IMR-90 (cell line): ENCODE measurements at places on chromosomes 5 and 9. TPM values are rescaled to one million over a fixed set of nuclear protein-coding genes. Genes with fewer than 3 reads are reported as not detected.

The CYLC2 gene
- not detected in 2 replicates for total RNA-seq

The ZCCHC10 gene
- 4.1 and 7.2 TPM in 2 replicates for total RNA-seq

The CRHBP gene
- 0.28 TPM in 1 of 2 replicates, not detected in the other for total RNA-seq

The CDKN2B gene
- 3.6 and 5.6 TPM in 2 replicates for total RNA-seq

- DNase-seq: no peak
Observed at GRCh38 chr5:13992795-13993194, 48.3 kb upstream of the DNAH5 start.

GRCh38 chr5:79697222-79698170 is 7.9 kb downstream of the CMYA5 start:
- DNase-seq: peak; percentile 65

GRCh38 chr5:75509956-75510355 is 1.5 kb downstream of the CERT1 start:
- peak; percentile 60 for DNase-seq

GRCh38 chr9:78443946-78444345 is 147.0 kb downstream of the PSAT1 start:
- no peak for DNase-seq

- DNase-seq: peak; percentile 34
Observed at GRCh38 chr5:41517909-41518308, 7.5 kb upstream of the PLCXD3 start.

The LRRC70 gene
- 0.36 and 0.83 TPM in 2 replicates for total RNA-seq

The IFNB1 gene
- total RNA-seq: not detected in 2 replicates

The TAF7 gene
- total RNA-seq: 51.8 and 100 TPM in 2 replicates

DNA sequence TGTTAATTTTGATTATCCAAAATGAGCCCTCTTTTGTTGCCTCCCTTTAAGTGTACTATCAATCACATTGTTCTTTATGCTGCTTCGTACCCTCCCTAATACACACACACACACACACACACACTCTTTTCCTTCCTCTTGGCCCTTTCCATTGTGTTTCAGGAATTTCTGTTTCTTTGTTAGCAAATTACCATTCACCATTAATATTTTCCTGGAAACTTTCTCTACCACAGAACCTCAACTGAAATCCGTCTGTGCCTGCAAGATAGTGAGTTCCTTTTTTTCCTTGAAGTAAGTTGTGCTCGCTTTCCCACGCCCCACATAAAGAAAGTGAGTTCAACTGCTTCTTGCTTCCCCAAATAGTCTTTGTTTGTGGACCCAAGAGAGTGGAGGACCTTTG is 61.8 kb downstream of the SMIM15 start:
- no peak for DNase-seq

DNA sequence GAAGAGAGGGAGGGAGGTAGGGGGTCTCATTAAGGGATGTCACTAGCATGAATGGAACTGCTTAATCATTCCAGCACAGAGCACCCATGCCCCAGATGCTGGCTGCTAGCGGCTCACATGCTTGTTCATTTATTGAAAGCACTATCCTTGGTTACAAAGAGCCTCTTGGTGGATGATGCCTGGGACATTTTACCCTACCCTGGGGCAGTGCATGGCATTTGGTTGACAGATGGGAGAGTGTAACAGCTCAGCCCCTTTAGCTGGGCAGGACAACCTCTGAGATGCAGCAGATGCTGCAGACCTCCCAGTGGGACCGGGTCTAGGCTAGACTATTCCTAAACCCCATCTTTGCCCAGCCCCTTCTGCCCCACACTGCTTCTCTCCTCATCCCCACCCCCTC is 46.9 kb upstream of the TCERG1 start:
- no peak for DNase-seq

The PCDHA9 gene
- total RNA-seq: under 0.01 TPM in 2 replicates

The IL3 gene
- total RNA-seq: not detected in 2 replicates

DNA sequence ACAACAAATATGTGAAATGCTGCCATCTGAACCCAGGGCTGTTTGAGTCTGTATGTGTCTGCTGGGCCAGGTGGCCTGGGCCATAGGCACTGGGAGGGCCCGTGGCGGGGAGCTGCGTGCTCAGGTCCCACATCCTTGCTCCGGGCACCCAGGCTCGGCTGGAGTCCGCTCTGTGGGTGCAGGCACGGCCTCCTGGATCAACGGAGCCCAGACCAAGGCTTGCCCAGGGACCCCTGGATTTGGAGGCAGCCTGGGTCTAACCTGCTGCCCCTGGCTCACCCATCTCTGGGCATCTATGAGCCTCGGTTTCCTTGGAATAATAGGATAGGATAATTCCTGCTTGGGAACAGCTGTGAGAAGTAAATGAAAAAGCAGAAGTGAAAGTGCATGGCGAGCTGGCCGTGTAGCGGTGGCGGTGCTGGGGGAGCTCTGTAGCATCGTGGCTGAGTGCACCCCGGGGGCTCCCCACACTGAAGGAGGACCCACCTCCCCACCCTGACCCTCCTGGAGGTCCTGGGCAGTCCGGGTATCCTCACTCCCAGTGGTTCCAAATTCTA is 1.2 kb downstream of the CDHR2 start:
- no peak for DNase-seq

GRCh38 chr5:40365342-40366330 is 314.1 kb upstream of the PTGER4 start:
- peak; percentile 6 for DNase-seq

The PKD2L2 gene
- total RNA-seq: not detected in 2 replicates

DNA sequence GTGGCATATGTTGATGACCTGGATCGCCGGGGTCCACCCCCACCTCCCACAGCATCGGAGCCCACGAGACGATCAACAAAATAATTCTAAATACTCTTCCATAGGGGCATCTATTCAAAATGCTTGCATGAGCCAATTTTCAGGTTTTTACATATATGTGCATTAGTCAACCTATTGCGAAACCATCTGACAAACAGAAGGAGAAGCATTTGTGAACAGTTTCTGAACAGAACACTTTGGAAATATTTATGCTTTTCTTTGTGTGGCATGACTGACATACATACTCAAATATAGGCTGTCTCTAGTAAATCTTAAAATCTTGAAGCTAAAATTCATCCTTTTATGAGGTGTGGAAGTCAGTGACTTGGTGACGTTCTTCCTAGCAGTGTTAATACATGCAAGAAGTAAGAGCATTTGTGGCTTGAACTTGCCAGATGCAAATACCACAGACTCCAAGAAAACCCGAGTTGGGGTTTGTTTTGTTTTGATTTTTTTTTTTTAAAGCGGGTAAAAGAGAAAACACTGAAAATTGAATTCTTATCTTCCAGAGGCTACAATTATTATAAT is 5.3 kb downstream of the GPR151 start:
- DNase-seq: peak; percentile 53

The RETREG1 gene
- total RNA-seq: not detected in 2 replicates

GRCh38 chr5:59335544-59335943 is 558.0 kb downstream of the PDE4D start:
- DNase-seq: no peak

The SLC24A2 gene
- total RNA-seq: not detected in 2 replicates

The FAM151B gene
- 2.8 and 2.9 TPM in 2 replicates for total RNA-seq

DNA sequence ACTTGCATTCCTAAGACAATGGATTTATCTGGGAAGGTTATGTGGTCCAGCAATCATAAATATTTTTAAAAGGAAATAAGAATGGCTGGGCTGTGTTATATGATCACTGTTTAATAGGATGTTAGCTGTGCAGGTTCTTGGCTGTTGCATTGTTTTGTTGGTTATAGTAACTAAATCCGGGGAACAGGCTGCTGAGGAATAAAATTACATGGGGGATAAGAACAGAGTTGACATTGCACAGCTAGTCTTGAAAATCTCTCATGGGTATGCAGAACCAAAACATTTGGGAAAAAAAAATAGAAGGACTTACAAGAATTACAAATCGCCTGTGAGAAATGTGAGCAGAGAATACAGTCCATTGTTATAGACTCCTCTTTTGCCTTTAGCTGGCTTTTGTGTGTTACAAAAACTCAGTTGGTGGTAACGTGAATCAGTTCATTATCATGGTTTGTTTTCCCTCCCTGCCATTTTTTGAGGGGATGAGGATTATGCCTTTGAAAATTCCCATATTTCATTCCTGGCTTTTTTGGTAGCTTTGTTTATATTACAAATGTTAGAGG is 375.3 kb upstream of the DAB2 start:
- DNase-seq: no peak

DNA sequence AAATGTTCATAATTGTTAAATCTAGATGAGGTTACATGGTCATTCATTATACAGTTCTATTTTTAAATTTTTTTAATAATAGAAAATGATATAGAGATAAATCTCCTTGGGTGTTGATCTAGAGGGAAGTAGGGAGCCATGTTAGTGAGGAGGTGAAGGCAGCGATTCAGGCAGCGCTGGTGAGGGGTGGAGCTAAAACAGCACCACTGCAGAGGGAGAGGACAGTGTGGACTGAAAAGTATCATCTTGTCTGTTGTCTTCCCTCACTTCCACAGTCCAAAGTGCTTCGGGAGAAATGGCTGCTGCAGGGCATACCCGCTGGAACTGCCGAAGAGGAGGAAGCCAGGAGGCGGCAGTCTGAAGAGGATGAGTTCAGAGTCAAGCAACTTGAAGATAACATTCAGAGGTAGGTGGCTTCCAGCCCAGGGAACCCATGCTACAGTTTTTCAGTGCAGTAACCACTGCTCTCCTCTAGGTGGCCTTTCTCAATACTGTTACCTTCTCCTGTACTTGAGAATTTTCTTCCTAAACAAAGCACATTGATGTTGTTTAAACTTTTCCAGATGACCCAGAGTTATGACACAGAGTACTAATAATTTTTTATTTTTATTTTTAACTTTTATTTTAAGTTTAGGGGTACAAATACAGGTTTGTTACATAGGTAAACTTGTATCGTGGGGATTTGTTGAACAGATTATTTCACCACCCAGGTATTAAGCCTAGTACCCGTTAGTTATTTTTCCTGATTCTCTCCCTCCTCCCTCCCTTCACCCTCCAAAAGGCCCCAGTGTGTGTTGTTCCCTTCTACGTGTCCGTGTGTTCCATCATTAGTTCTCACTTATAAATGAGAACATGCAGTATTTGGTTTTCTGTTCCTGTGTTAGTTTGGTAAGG is 100.5 kb downstream of the PALM2AKAP2 start:
- peak; percentile 41 for DNase-seq

- DNase-seq: no peak
Observed at GRCh38 chr5:171129308-171129707, 179.7 kb upstream of the TLX3 start.

DNA sequence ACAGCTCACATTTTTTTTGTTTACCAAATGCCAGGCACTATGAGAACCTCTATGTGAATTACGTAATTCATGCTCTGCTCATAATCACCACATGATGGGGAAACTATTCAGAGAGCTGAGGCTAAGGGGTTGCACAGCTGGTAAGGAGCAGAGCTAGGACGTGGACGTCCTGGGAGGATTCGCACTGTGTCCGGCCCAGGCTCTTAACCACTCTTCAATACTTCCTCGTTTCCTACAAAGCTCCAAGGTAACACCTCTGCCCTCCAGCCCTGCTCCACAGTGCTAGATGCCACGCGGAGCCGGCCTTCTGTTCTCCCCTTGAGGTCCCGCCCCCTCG is 8.7 kb downstream of the PHF19 start:
- peak; percentile 59 for DNase-seq

DNA sequence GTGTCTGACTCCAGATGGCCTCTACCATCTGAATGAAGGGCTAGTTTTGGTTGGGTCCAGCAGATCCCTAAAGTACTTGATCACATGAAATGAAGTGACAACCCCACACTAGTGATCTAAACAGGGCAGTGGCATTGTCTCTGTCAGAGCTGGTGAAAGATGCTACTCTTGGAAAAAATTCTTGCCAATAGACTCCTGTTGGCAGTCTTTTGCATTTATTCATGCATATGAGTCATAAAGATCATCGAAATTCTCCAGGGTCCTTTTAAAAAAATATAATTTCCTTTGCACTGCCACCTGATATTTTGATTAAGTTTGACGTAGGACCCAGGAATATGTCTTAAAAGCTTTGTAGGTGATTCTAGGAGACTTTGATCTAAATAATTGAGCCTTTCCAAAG is 135.1 kb upstream of the ELL2 start:
- DNase-seq: no peak
